ENCODE measurements at places on chromosomes 7 and 10.

GRCh38 chr10:89535171-89536012 is at the start of gene SLC16A12:
SLC16A12 (minus strand) TSS chr10:89535594; CDS start chr10:89462578, 73,016 bp downstream.
- DNase-seq: no peak
- H3K36me3 ChIP-seq: no peaks in the 10 kb centered on the region
- no peak within 1 kb of the TSS for H3K27ac ChIP-seq

- no peaks in the 10 kb centered on the region for H3K27me3 ChIP-seq
- no peak overlapping the region for H3K4me3 ChIP-seq
- H3K4me1 ChIP-seq: peaks cover under 1% of the 10 kb centered on the region
- no peak for DNase-seq
- no peaks in the 10 kb centered on the region for H3K36me3 ChIP-seq
These were observed 3.7 kb upstream of the KCNMA1 start for GRCh38 chr10:77641344-77641743.

- no peaks in the 10 kb centered on the region for H3K27me3 ChIP-seq
- no peak for DNase-seq
- peaks cover 19% of the 10 kb centered on the region for H3K4me1 ChIP-seq
- no peak overlapping the region for H3K4me3 ChIP-seq
- H3K27ac ChIP-seq: no peak overlapping the region
- H3K36me3 ChIP-seq: no peaks in the 10 kb centered on the region
These were observed 121.4 kb upstream of the SEC61G start for GRCh38 chr7:54880326-54880989.

- H3K27me3 ChIP-seq: no peaks in the 10 kb centered on the region
- DNase-seq: no peak
- H3K27ac ChIP-seq: no peak overlapping the region
- H3K4me1 ChIP-seq: no peaks in the 10 kb centered on the region
- no peaks in the 10 kb centered on the region for H3K36me3 ChIP-seq
- no peak overlapping the region for H3K4me3 ChIP-seq
These were observed 90.7 kb downstream of the TFPI2 start for GRCh38 chr7:93799750-93800357.

GRCh38 chr7:4703532-4703931 is 21.4 kb downstream of the FOXK1 start:
- no peaks in the 10 kb centered on the region for H3K27me3 ChIP-seq
- 0 out of 2 replicates have a peak, but pooled peaks cover 4% of the 10 kb centered on the region for H3K36me3 ChIP-seq
- no peak overlapping the region for H3K27ac ChIP-seq
- DNase-seq: no peak

GRCh38 chr7:29272057-29272456 is 77.5 kb downstream of the CHN2 start:
- no peaks in the 10 kb centered on the region for H3K27me3 ChIP-seq
- H3K4me3 ChIP-seq: no peak overlapping the region
- H3K4me1 ChIP-seq: peaks cover 6% of the 10 kb centered on the region
- no peaks in the 10 kb centered on the region for H3K36me3 ChIP-seq
- no peak overlapping the region for H3K27ac ChIP-seq

GRCh38 chr7:111842491-111842890 is 280.2 kb upstream of the IMMP2L start:
- DNase-seq: no peak
- no peaks in the 10 kb centered on the region for H3K27me3 ChIP-seq
- H3K4me3 ChIP-seq: no peak overlapping the region

DNA sequence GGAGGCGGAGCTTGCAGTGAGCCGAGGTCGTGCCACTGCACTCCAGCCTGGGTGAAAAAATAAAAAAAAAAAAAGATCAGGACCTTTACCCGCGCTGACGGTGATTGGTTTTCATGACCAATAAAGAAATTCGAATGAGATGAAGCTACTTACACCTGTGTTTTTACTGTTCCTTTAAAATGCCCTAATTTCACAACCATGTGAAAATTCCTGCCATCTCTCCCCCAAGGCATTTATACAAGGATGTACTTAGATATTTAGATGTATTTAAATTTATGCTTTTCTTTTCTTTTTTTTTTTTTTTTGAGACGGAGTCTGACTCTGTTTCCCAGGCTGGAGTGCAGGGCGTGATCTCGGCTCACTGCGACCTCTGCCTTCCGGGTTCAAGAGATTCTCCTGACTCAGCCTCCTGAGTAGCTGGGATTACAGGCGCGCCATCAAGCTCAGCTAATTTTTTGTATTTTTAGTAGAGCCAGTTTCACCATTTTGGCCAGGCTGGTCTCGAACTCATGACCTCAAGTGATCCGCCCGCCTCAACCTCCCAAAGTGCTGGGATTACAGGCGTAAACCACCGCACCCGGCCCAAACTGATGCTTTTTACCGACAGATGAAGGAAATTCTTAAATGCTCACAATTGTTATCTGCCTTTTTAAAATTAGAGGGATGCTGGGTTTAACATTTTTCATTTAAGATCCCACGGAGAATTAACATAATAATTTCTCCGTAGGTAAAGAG is 3.1 kb upstream of the PHYH start:
- H3K27me3 ChIP-seq: no peaks in the 10 kb centered on the region
- H3K4me1 ChIP-seq: peaks cover 6% of the 10 kb centered on the region
- H3K27ac ChIP-seq: no peak overlapping the region
- no peaks in the 10 kb centered on the region for H3K36me3 ChIP-seq

DNA sequence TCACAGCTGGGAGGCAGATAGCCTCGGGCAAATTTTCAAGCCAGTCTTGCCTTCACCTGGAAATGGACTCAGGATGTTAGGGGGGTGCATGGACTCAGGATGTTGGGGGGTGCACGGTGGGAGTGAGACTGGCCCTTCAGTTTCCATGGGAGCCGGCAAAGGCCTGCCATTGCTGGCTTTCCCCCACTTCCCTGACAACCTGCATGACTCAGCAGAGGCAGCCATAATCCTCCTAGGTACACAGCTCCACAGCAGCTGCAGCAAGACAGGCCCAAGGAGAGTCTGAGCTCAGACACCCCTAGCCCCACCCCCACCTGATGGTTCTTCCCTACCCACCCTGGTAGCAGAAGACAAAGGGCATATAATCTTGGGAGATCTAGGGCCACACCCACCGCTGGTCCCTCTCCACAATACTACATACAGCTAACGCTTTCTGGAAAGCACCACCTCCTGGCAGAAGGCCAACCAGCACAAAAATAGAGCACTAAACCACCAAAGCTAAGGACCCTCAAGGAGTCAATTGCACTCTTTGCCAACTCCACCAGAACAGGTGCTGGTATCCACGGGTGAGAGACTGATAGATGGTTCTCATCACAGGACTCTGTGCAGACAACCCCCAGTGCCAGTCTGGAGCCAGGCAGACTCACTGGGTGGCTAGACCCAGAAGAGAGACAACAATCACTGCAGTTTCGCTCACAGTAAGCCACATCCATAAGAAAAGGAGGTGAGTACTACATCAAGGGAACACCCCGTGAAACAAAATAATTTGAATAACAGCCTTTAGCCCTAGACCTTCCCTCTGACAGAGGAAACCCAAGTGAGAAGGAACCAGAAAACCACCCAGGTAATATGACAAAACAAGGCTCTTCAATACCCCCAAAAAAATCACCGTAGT is 18.3 kb downstream of the C7orf25 start:
- no peaks in the 10 kb centered on the region for H3K27me3 ChIP-seq
- no peak overlapping the region for H3K27ac ChIP-seq
- H3K4me3 ChIP-seq: no peak overlapping the region
- no peaks in the 10 kb centered on the region for H3K36me3 ChIP-seq
- DNase-seq: no peak
- H3K4me1 ChIP-seq: no peaks in the 10 kb centered on the region

DNA sequence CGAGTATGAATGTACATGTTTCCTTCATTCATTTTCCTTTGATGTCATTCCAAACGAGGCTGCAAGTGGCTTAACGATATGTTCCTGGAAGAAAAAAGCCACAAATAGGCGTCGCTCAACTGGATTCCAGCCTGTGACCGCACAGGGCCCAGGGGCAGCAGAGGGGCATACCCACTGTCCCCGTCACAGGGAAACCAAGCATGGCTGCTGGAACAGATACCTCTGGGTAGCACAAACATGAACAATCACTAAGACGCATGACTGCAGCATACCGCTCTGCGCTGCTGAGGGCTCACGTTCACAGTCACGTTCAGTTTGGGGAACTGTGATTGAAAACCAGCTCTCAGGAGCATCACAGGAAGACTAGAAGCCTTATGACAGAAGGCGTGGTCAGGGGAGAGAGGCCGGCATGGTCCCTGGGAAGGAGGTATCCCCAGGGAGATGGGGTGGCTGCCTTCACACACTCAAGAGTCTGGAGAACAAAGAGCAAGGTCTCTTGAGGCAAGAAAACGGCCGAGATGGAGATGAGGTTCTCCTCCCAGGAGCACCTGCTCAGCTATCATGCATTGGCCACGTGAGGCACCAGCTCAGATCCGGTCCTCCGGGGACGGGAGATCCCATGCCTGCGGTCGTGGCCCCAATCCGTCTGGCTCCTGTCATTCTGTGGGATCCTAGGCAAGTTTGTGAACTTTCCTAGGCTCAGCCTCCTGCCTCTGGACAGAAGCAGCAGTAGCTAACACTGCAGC is 213.6 kb downstream of the DIP2C start:
- no peaks in the 10 kb centered on the region for H3K36me3 ChIP-seq
- peaks cover 4% of the 10 kb centered on the region for H3K4me1 ChIP-seq
- no peak for DNase-seq
- no peak overlapping the region for H3K27ac ChIP-seq

- no peak for DNase-seq
- no peaks in the 10 kb centered on the region for H3K27me3 ChIP-seq
- no peak overlapping the region for H3K4me3 ChIP-seq
- no peak overlapping the region for H3K27ac ChIP-seq
- peaks cover 77% of the 10 kb centered on the region for H3K36me3 ChIP-seq
- H3K4me1 ChIP-seq: no peaks in the 10 kb centered on the region
These were observed 35.0 kb downstream of the GLRX3 start for GRCh38 chr10:130171196-130171595.

All from RWPE2 (cell line).